ENCODE measurements at places on chromosomes 4 and X. TPM values are rescaled to one million over a fixed set of nuclear protein-coding genes. Genes with fewer than 3 reads are reported as not detected.

The TLR1 gene
- 0.83 TPM for total RNA-seq

The CPE gene
- 2.1 TPM for total RNA-seq

The SOX3 gene
- not detected for total RNA-seq

The PHKA1 gene
- total RNA-seq: 18.0 TPM

The TBC1D19 gene
- 3.2 TPM for total RNA-seq

The HERC6 gene
- 3.2 TPM for total RNA-seq
